ENCODE measurements at places on chromosomes 3 and 15. TPM values are rescaled to one million over a fixed set of nuclear protein-coding genes. Genes with fewer than 3 reads are reported as not detected.

APOD gene
- total RNA-seq = not detected

LCTL gene
- total RNA-seq = not detected

GRCh38 chr3:52370531-52370930 lies 54.4 kb downstream of the DNAH1 start:
- no peak for ATAC-seq

DNA sequence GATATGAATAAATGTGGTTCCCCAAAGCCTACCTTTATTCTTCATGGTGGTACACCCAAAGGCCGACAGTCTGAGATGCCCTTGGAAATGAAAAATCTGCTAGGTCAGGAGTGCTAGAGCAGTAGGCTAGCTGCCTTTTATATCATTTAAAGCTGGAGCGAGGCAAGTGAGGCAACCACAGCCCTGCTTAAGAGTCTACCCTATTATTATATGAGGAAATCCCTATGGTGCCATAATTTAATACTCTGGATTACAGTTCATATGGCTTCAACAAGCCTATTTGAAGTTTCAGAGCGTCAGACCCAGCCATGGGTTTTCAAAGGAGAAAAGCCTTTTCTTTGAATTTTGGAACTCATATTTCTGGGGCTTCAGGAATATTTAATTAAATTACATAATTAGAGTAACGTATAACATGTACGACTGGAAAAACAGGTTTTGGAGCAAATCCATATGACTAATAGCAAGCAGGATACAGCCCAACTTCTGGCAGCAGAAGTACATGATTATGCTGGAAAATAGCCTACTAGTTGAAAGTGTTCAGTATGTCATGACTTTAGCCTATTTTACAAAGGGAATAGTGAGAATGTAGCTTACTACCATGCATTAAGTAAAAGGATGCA lies 18.0 kb upstream of the SLTM start:
- ATAC-seq = no peak

GRCh38 chr15:40500568-40501330 lies 30.0 kb downstream of the CHST14 start:
- peak; percentile 56 for ATAC-seq

Data from activated T-helper 17 cell treated with anti-CD3 and anti-CD28 coated beads, Interleukin-2, amount 50 U/mL, for 72 hours (primary cell).